ENCODE measurements at places on chromosomes 12 and 14.

- no peak for DNase-seq
Observed at GRCh38 chr14:45633220-45633984, 380.4 kb upstream of the MIS18BP1 start.

DNA sequence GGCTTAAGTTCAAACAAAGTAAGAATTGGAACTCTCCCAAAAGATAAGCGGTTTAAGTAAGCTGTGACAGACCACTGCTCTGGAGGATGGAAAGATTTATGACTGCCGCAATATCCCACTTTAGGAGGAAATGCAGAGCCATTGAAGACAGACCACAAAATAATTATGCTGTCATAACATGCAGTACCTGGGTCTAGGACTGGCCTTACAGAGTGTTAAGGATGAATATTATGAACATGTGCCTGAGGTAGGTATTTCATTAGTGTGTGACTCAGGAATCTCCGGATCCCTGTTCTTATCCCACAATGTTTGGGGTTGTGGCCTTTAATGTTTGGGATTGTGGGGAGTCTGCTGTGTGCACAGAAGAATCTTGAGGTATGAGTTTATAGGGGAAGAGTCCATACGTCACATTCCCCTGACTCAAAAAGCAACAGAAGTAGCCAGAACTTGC is 114.9 kb downstream of the SAMD4A start:
- no peak for DNase-seq

DNA sequence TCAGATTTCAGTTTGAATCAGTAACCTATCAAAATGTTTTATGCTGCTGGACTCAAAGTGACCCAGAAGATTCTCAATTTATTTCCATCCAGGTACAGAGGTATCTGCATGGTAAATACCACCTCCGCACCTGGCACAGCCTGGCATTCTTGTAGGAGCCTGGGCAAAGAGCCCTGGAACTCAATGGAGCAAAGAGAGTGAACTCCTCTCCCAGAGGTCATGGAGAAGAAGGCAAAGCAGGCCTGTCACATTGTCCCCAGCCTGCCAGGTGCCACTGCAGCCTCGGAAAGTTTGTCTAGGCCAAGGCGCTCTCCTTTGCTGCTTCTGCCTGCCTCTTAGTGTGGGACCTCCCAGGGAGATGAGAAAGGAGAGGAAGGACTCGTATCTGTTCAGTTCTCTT is 319.8 kb downstream of the ZFP36L1 start:
- DNase-seq: no peak

DNA sequence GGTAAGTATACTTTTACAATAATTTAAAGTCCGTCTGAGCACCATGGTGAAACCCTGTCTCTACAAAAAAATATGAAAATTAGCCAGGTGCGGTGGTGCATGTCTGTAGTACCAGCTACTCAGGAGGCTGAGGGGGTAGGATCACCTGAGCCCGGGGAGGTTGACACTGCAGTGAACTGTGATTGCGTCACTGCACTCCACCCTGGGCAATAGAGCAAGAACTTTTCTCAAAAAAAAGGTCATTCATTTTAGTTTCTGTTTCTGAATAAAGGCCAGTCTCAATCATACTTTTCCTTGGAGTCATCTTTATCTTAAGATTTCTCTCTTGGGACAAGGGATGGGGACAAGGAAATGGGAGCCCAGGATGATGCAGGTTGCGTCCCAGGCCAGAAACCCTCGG is 12.9 kb downstream of the ANKRD13A start:
- no peak for DNase-seq

DNA sequence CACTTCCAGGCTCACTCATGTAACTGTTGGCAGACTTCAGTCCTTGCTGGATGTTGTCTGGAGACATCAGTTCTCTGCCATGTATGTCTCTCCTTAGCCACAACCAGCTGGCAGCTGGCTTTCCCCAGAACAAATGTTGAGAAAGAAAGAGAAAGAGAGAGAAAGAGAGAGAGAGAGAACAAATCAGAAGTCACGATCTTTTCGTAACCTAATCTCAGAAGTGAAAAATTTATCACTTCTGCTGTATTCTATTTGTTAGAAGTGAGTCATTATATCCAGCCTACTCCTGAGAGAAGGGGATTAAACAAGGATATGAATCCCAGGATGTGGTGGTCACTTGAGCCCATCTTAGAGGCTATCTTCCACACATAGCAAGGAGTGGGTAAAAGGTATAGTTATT is 101.2 kb downstream of the BTG1 start:
- no peak for DNase-seq

DNA sequence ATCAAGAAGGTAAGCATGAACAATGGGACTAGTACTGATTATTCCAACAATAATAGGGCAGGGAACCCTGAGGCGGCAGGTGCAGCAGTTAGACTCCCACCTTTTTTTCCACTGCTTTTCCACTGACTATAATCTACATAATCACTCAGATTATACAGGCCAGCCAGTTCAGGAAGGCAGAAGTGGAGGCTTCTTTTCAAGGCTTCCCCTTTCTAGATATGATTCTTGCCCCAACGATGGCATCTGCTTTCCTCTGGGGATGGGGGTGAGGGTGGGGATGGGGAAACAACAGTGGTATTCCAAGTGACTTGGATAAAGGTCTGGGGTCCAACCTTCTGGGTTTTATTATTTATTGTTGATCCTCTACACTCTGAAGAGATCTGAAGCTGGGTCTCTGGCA is 331 bp downstream of the NCKAP1L start:
- DNase-seq: no peak

All from K562 (cell line).